ENCODE measurements at places on chromosomes 2 and 18.
A peak's percentile ranks its signal among the peaks of the same experiment; 100 is the strongest.

GRCh38 chr2:171893196-171893823, 734 bp downstream of the SLC25A12 start:
- DNase-seq: peak; percentile 2

DNA sequence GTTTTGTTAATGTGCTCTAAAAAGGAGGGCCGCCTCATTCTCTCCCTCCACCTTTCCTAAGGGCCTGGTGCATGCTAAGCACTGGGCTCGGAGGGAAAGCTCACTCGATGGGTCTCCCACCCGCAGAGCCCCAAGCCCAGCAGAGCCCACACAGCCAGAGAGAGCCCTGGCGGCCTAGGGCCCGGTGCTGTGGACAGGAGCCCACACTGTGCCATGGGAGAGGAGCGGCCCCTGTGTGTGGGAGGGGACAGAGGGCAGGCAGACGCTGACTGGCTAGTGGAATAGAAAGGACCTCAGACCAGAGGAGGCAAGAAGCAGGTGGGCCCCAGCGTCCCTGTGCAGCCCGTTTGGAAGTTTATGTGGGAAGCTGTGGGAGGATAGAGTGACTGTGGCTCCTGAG, 49.4 kb upstream of the KCNF1 start:
- no peak for DNase-seq

GRCh38 chr2:64951306-64951953, 37.8 kb upstream of the SLC1A4 start:
- DNase-seq: no peak

DNA sequence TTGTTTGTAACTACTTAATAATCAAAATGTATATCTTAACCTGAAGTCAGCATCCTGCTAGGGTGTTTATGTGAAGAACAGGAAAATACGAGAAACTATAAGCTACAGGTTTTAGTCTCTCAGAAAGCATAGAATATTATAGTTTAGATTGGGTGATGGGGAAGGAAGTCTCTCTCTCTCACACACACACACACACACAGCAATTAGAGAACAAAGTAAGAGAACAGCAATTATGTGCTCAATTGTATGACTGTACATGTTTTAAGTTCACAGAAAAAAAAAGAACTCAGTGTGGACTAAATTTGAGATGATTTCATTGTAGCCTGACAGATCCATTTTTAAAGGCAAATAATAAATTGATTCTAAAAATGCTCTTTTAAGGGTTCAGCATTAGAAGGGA, 94.3 kb upstream of the ZNF516 start:
- no peak for DNase-seq

- DNase-seq: no peak
Observed at GRCh38 chr18:76376668-76377358, 118.2 kb downstream of the ZNF516 start.

DNA sequence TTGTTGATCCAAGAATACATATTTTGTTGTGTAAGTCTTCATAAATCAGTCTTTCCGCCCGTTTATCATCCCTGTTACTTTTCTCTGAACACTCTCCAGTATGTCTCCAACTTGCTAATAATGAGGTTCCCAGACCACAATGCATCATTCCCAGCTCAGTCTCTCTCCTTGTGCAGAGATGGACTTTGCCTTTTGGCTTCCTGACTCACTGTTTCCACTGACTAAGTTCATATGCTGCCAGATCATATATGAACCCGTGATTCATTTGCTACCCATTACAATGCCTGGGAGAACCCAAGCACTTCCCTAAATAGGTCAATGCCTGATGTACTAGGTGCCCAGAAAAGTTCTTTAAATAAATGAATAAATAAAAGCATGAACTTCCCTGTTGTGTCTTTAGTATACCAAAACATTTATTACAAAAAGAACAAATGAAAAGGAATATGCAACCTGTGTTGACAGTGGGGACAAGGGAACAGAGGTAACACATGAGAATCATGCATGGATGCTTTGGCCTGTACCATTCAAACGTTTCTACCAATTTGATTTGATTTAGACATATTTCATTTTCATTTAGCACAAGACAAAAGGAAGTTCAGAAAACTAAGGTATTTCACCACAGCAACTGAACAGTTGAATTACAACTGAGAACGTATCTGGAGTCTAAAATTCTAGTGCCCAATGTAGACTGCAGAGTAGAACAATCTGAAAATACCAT, 215.4 kb upstream of the HNRNPA3 start:
- peak; percentile 64 for DNase-seq

DNA sequence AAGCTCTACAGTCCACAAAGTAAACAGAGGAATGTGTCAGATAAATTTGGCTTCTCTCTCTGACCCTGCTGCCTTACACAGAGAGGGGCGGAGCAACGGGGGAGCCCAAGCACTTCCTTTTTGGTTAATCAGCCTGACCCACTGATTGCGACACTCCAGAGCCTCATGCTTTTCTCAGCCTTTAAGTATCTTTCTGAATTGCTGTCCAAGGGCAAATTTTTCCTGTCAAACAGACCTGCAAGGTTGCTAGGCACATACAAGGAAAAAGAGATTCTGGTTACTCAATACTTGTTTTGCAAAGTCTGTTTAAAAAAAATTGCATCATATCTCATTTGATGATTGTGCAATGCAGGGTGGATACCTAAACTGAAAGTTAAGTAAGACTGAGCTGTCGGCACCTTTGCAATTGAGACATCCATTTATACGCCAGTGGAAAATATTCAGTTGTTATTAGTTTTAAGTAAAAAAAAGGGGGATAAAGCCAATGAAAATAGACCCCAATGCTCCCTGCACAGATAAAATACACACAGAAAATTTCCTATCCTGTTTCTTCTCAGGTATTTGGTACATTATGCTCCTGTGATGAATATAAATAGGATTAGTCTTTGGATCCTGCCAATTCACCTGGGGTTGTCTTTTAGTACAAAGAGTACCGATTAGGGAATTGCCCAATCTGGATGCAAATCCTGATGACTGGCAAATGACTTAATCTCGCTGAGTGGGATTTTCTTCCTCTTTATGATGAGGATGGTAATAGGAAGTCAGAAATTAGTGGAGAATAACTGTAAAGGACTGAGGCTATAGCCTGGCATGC, 260.2 kb upstream of the TRIB2 start:
- peak; percentile 94 for DNase-seq

DNA sequence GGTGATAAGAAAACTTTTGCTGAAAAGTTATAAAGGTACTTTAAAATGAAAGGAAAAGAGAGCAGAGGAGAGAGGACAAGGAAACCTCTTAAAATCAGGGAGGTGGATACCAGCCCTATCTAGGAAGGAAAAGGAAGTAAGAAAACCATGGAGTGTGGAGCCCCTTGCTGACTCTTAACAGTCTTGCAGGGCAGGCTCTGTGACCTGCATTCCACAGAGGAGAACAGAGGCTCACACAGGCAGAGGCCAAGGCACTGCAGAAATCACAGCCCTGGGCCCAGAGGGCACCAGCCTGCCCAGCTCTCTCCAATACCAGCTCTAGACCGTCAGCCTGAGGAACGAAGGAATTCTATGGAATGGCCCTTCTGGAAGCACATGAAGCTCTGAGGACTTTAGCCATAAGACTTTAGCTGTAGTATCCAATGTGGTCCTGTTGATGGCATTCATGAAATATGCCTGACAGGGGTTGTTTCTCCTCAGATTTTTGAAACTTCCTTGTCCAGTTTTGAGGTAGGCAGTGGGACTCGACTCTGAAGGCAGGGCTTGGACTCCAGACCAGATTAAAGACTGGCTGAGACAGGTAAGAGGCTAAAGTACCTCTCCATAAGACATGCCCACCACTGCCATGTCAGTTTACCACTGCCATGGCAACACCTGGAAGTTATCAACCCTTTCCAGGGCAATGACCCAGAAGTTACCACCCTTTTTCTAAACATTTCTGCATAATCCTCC, 216.3 kb downstream of the ANAPC1 start:
- peak; percentile 45 for DNase-seq

GRCh38 chr2:207154556-207155510, 10.9 kb downstream of the KLF7 start:
- no peak for DNase-seq

DNA sequence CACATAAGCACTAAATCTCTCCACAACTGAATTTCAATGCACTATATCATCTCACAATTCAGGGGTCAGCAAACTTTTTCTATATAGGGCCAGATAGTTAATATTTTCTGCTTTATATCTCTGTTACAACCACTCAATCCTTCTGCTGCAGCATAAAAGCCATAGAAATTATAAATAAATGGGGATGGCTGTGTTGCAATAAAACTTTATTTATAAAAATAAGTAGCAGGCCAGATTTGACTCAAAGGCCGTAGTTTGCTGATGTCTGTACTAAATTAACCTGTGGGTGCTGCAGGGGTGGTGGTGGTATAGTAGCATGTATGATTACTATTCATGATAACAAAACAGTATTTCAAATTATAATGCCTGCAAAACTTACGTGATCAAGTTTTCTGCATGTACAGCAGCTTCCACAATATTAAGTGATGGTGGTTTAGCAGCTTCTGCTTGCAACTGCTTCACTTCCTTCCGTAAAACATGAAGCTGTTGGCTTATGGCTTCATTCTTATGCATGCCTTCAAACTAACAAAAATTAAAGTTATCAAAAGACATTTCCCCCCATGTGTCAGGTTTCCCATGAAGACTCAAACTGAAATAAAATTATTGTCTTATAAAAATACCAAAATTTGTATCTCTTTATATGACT, 64.1 kb downstream of the SIGLEC15 start:
- peak; percentile 39 for DNase-seq

DNA sequence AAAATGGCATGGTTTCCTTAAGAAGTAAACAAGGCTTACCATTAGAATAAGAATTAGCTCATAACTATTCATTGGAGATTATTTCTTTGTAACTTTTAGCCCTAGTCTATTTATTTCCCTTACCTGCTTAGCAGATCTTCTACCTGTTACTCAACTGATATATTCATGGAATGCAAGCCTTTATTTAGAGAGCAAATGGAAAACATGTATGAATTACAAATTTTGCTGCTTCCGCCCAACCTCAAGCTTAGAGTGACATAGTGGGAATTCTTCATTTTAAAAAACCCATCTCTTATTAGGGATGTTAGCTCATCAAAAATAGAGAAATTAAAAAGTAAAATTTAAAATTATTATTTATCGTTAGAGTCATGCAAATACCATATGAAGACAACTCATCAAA, 110.9 kb downstream of the STRN start:
- DNase-seq: no peak

DNA sequence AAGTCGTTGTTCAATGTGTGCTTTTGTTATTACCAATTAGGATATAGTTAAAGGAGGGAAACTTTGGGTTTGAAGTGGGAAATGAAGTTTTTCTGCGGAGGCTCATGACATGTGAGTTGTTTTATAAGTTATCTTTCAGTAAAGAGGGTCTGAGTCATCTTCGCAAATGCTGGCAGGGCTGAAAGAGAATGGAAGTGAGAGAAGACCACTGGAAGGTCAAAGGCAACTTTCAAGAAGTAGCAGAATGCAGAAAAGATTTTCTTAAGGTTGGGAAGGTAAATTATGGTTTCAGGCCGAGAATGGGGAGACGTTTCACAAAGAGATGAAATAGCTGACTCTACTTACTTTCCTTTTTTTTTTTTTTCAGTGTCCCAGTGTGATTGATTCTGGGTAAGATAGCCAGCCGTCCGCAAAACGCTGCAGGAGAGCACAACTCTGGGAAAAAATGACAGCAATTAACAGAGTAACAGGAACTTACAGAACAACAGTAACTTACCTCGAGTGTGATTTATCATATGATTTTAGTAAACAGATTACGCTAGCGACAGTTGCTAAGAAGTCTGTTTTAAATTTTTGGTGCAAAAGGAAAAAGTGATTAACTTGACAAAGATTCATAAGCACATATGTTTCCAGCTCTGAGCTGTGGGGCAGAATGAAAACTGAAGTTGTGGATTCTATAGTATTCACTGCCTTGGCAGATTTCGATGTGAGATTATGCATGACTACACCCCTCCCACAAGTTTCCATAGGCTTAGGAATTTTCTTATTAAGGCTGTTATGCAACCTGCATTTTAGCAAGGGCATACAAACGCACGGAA, 46.8 kb upstream of the ACTR3 start:
- DNase-seq: peak; percentile 53

GRCh38 chr2:170324640-170325046, 146.7 kb downstream of the MYO3B start:
- peak; percentile 9 for DNase-seq

DNA sequence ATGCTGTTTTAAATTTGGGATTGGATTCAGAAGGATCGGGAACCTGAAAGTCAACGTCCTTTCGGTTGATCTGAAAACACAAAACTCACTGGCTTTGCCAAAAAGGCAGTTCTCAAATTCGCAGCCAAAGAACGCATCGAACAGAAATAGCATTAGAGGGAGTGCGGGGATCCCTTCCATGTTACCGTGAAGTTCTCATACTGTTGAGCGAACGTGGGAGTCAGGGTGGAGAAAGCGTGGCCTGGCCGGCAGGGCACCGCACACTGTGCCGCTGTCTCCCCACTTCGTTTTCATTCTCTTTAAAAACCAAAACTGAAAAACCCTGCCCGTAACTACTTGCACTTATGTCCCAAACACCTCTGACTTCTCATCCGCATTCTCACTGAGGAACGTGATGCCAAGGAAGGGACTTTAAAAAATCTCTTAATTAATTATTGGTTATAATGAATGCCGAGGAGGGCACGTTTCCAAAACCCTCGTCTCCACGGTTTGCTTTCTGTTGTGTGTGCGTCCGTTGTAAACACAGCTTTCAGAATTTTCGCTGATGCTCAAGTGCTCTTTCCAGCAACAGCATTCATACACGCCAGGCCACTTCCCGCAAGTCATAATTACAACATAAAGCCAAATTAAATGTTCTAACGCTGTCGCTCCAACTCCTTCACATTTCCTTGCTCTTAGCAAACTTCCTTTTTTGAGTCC, 60.9 kb upstream of the TWIST2 start:
- DNase-seq: no peak

DNA sequence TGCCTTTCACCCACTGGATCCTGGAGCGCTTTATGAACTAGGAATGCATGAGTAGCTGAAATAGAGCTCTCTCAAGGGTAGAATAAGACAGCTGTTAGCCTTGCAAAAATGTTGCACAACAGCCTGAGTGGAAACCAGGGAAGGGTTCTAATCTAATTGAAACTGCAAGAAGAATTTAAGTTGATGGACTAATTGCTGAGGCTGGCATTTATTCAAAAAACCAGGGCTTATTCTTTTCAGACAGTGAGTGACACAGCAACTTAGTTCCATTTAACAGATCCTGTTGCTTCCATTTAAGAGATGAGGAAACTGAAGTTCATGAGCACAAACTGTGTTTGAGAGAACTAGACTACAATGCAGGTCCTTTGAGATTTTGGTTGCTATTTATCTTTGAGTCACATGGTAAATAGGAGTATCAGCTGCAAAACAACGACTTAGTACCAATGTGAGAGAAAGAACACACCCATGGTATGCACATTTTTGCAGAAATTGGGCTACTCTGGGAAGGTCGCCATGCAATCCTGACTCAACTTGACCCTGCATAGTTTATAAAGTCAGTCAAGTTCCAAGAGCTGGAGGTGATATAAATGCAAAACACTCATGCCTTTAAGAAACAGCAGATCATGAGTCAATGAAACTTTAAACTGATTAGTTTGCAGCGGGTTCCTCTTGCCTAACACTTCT, 76.4 kb upstream of the PARD3B start:
- no peak for DNase-seq

GRCh38 chr18:10899481-10899880, 249.9 kb downstream of the PIEZO2 start:
- no peak for DNase-seq

Measured in inflammatory macrophage treated with lipopolysaccharide for 1 hour (primary cell).